ENCODE measurements at places on chromosomes 4 and X. TPM values are rescaled to one million over a fixed set of nuclear protein-coding genes. Genes with fewer than 3 reads are reported as not detected.

Gene CCKAR
- polyA plus RNA-seq = not detected

Gene PLP1
- polyA plus RNA-seq = not detected

Gene BEX1
- 2.5 TPM for polyA plus RNA-seq

Gene TREX2
- 0.31 TPM for polyA plus RNA-seq

Gene ETDB
- polyA plus RNA-seq = not detected

Gene BTK
- polyA plus RNA-seq = 0.42 TPM

- peaks cover 26% of the 10 kb centered on the region for H3K4me1 ChIP-seq
- H3K27me3 ChIP-seq = no peaks in the 10 kb centered on the region
- no peak overlapping the region for H3K4me3 ChIP-seq
- H3K36me3 ChIP-seq = no peaks in the 10 kb centered on the region
- H3K27ac ChIP-seq = peak overlapping the region; percentile 31
Measured at GRCh38 chr4:100736641-100737451, 219.0 kb upstream of the EMCN start.

DNA sequence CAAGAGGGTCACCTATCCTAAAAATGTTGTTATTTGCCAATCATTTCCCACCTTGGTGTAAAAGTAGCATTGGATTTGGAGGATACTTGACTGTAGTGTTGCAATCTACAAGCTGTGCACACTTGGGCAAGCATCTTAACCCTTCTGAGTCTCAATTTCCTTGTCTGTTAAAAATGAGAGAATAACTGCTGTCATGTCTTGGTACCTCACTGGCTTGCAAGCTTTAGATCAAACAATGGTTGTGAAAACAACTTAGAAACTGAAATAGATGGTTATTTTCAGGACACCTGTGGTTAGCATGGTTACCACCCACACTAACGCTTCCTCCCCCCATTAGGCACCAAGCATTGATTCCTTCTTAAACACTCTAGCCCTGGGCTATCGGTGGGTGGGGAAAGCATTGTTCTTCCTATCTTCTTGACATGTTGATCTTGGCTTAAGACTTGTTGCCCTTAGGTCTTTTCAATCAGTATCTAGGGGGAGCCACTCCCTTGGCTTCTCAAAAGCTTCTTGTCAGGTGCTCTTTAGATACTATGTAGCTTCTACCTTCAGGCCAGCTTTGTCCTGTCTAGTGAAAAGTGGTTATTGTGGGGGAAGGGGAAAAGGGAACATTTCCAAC lies 10.6 kb upstream of the AMOT start:
- H3K36me3 ChIP-seq = no peaks in the 10 kb centered on the region
- no peak overlapping the region for H3K27ac ChIP-seq
- DNase-seq = no peak
- no peaks in the 10 kb centered on the region for H3K27me3 ChIP-seq
- H3K4me3 ChIP-seq = no peak overlapping the region

DNA sequence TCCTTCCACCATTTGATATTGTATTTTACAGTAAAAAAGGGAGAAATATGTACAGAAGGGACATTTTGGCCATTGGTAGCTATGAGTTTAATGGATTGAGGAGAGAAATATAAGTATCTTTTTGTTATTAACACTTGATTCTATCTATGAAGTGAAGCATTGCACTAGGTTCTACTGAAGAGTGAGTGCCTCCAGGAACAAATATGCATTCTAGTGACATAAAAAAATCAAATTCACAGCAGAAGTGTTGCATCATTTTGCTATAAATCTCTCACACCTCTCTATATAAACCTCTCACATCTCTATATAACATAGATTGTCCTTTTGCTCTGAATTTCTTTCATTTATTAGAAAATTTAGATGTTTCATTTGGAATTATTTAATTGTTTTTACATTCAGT lies 425 bp downstream of the SYTL5 start:
- no peaks in the 10 kb centered on the region for H3K27me3 ChIP-seq
- no peak for DNase-seq
- H3K36me3 ChIP-seq = no peaks in the 10 kb centered on the region
- H3K4me1 ChIP-seq = no peaks in the 10 kb centered on the region
- H3K27ac ChIP-seq = no peak overlapping the region

GRCh38 chrX:152915541-152916241 lies 17.8 kb downstream of the ZNF185 start:
- no peak overlapping the region for H3K4me3 ChIP-seq
- H3K4me1 ChIP-seq = no peaks in the 10 kb centered on the region
- peaks cover 3% of the 10 kb centered on the region for H3K36me3 ChIP-seq

- no peak for DNase-seq
- no peaks in the 10 kb centered on the region for H3K27me3 ChIP-seq
- no peak overlapping the region for H3K4me3 ChIP-seq
- H3K36me3 ChIP-seq = no peaks in the 10 kb centered on the region
- H3K4me1 ChIP-seq = no peaks in the 10 kb centered on the region
Measured at GRCh38 chrX:96978906-96979305, 95.2 kb downstream of the RPA4 start.

- H3K4me1 ChIP-seq = no peaks in the 10 kb centered on the region
- no peak for DNase-seq
- no peak overlapping the region for H3K4me3 ChIP-seq
- peaks cover 18% of the 10 kb centered on the region for H3K27me3 ChIP-seq
Measured at GRCh38 chr4:5957076-5957475, 61.2 kb downstream of the C4orf50 start.

DNA sequence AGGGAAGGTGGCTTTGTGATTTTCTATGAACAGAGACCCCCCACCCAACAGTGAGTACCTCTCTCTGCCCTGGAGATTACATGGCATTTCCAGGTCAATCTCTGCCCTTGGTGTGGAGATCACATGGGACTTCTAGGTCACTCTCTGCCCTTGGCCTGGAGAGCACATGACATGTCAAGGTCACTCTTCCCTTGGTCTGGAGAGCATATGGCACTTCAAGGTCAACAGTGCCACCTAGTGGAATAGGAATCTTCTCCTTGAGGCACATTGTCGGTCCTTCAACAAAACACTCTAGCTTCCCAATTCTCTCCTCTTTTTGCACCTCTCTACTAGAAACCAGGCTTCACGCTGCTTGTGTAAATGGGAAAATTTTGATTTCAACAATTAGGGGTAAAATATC lies 66.2 kb upstream of the TACR3 start:
- no peaks in the 10 kb centered on the region for H3K4me1 ChIP-seq
- H3K27ac ChIP-seq = no peak overlapping the region
- no peak for DNase-seq
- no peaks in the 10 kb centered on the region for H3K27me3 ChIP-seq
- no peak overlapping the region for H3K4me3 ChIP-seq
- no peaks in the 10 kb centered on the region for H3K36me3 ChIP-seq

- DNase-seq = peak; percentile 30
- H3K27ac ChIP-seq = no peak overlapping the region
- peaks cover 15% of the 10 kb centered on the region for H3K36me3 ChIP-seq
- no peaks in the 10 kb centered on the region for H3K27me3 ChIP-seq
- H3K4me1 ChIP-seq = no peaks in the 10 kb centered on the region
Measured at GRCh38 chr4:128863312-128864075, 54.0 kb downstream of the JADE1 start.

DNA sequence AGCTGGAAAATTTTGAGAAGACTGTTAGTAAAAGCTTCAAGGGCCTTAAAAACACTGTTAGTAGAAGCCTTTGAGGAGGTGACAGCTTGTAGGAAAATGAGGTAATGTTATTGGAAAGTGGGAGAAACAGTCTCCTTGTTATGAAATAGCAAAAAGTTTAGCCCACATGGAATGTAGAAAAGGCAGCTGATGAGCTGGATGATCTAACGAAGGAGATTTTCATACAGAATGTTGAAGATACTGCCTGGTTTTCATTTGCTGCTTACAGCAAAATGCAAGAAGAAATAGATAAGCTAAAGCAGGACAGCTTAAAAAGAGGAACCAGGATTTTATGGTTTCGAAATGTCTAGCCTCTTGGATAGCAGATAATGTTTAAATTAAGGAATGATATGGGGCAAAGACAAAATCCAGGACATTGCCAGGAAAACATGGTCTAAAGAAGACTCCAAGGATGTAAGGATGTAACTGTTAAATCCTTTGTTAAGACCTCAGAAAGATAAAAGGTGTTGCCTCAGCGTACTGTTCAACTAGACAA lies 10.2 kb upstream of the STBD1 start:
- no peak overlapping the region for H3K27ac ChIP-seq
- no peak for DNase-seq
- H3K36me3 ChIP-seq = no peaks in the 10 kb centered on the region
- peaks cover 11% of the 10 kb centered on the region for H3K27me3 ChIP-seq
- H3K4me1 ChIP-seq = peaks cover 5% of the 10 kb centered on the region

DNA sequence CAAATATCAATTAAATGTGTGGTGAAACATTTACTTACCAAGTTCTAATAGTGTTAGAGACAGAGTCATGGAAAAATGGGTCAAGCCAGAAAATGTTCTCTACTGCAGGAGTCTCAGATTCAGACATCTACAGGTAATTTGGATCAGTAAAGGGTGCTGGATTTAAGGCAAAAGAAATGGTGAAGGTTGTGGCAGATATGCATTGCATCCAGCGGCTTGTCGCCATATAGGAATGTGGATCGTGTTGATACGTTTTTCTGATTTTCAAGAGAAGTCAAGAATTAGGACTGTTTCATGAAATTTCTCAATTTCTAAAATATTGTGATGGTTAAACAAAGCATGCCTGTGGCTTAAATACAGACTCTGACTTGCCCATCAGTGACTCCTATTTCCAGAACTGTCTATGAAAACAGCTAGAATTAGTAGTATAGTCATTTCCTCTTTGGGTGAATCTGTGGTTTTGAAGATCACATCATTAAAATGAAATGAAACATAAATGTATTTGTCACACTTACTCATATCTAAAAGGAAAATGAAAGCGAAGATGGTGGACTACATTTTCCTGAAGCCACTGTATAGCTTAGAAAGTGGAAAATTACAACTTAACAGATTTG lies 110.1 kb upstream of the VEGFC start:
- H3K4me1 ChIP-seq = peaks cover 26% of the 10 kb centered on the region
- DNase-seq = peak; percentile 60
- H3K27me3 ChIP-seq = no peaks in the 10 kb centered on the region
- H3K36me3 ChIP-seq = no peaks in the 10 kb centered on the region
- peak overlapping the region; percentile 77 for H3K27ac ChIP-seq
- H3K4me3 ChIP-seq = peak overlapping the region; percentile 26

DNA sequence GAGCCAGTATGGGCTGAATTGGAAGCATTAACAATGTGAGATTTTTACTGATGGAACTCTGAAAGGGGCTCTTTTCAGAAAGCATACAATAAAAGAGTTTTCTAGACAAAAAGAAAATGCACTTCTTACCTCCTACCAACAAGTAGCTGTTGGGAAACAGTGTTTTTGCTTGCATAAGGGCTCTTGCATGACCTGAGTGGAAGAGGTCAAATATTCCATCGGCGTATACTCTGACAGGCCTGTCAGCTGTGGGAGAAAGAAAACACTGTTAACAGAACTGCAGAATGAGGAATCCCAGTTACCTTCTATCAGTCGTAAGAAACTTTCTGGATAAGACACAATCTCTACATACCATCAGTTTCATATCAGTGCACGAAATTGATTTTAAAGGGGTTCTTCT lies 39.5 kb downstream of the PCYT1B start:
- no peaks in the 10 kb centered on the region for H3K4me1 ChIP-seq
- H3K36me3 ChIP-seq = no peaks in the 10 kb centered on the region
- H3K27ac ChIP-seq = no peak overlapping the region
- H3K27me3 ChIP-seq = no peaks in the 10 kb centered on the region
- DNase-seq = no peak

DNA sequence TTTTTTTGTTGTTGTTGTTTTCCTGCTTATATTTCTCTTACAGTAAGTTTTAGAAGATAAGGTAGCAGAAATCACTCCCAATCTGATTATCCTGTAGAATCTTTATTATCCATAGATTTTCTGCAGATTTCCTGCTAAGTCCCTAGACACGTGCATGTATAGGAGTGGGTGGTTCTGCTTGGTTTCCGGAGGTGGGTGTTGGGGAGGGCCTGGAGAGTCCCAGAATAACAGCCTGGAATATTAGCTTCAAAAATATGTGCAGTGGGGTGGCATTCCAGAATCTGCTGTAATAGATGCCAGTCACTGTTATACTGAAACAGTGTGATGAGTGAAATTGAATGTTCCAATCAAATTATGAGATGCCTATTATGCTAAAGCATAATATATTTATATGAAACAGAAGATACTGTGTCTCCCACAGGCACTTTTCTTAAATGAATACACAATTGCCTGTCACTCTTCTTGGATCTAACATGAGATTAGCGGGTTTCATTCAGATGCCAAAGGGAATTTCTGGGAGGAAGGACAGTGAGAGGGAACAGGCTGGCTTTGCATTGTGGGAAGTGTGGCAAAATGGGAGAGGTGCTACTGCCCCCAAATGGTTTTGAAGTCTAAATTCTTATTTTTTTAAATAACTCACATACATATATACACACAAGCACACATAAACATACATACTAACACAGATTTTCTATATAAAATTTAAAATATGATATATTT lies 37.6 kb downstream of the C4orf50 start:
- no peaks in the 10 kb centered on the region for H3K27me3 ChIP-seq
- DNase-seq = no peak
- no peak overlapping the region for H3K27ac ChIP-seq
- H3K4me1 ChIP-seq = no peaks in the 10 kb centered on the region
- no peak overlapping the region for H3K4me3 ChIP-seq

DNA sequence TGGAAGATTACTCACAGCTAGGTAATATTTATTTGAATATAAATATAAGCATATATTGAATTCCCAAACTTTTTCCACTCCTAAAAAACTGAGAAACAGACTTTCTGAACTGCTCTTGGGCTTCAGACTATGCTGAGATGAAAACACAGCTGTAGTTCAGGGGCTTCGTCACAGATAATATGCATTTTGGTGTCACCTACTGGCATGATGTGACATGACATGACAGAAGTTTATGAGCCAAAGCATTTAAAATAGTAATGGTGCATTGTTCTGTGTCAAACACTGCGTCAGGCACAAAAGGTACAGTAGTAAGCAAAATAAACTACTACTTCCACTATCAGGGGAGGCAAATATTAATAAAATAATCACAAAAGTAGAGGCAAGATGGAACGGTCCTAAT lies 171.3 kb downstream of the BTC start:
- H3K4me1 ChIP-seq = peaks cover 59% of the 10 kb centered on the region
- DNase-seq = no peak
- no peak overlapping the region for H3K4me3 ChIP-seq
- H3K36me3 ChIP-seq = no peaks in the 10 kb centered on the region
- H3K27me3 ChIP-seq = no peaks in the 10 kb centered on the region

DNA sequence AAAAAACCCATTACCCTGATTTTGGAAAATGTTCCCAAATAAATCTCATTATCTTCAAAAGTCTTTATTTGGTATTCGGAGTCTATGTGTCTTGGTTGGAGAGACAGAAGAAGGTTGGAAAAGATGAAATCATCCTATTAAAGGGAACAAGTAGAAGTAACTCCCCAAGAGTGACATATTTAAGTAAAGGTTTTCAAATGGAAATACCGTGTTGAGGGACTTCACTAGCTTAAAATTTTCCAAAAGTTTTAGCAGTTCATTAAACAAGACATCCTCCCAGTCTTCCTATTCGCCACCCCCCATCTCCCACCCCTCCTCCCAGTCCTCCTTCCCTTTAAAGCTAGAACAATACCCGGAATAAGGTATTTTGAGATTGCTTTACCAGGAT lies 62.7 kb upstream of the CCDC160 start:
- peaks cover 2% of the 10 kb centered on the region for H3K4me1 ChIP-seq
- no peak overlapping the region for H3K27ac ChIP-seq
- DNase-seq = no peak
- peaks cover 34% of the 10 kb centered on the region for H3K27me3 ChIP-seq
- no peaks in the 10 kb centered on the region for H3K36me3 ChIP-seq
